Caki2 (cell line): ENCODE measurements at places on chromosomes 6 and 20.

GRCh38 chr6:53737746-53738145 is 57.1 kb upstream of the LRRC1 start:
- no peak for DNase-seq

GRCh38 chr20:1940581-1940980 is 45.4 kb downstream of the SIRPA start:
- no peak for DNase-seq

DNA sequence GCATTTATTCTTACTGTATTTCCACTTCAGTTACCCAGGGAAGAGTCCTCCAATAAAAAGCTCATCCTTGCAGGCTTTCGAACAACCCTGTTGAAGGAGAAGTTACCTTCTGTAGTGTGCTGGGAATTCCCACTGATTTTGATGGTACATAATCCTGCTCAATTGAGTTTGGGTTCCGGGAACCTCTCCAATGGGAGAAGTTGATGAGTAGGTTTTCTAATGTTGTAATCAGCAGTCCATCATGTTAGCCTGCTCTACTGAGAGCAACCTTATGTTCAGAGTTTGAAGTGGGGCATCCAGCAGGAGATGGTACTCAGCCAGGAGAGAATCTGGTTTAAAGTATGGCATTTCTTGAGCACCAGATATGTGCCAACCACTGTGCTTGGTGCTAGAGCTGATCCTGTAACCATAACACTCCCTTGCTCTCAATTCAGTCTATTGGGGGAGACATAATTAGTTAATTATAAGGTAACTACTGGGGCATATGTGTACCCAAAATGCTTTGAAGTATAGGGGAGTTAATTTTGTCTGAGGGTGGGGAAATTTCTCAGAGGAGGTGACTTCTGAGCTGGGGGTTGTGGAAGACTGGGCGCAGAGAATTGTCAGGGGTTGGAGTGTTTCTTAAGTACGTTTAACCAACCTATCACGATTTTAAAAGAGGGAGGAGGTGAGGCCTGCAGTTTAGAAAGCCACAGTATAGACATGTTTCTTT is 2.1 kb downstream of the TOP1 start:
- DNase-seq: no peak

GRCh38 chr20:41432746-41433145 is 66.1 kb upstream of the EMILIN3 start:
- DNase-seq: no peak

- DNase-seq: no peak
Observed at GRCh38 chr20:14715400-14715799, 378.0 kb upstream of the FLRT3 start.

- DNase-seq: peak; percentile 53
Observed at GRCh38 chr6:28683945-28684538, 158.4 kb downstream of the GPX5 start.

DNA sequence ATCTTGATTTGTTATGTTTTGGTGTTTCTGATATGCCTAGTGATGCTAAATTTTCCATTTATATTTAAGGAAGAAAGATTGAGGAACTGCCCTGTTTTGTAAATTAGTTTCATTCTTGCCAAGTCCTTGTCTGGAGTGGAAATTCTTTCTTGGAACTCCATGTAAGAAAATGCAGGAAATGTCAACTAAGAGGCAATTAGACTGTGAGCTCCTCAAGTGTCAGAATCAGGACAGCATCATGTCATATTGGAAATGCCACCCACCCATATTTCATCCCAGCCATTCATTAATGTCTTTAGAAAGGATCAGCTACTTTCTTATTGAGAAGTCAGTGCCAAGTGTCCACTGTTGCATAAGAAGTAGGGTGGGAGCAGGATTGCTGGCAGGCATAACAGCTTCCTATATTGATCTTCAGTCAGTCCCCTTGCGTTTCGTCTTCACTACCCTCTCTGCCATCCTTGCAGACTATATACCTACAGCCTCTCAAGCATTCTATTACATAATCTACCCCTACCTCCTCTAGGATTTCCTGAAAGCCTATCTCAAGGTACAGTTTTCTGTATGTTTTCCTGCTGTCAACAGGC is 42.4 kb downstream of the HAO1 start:
- no peak for DNase-seq

GRCh38 chr20:56788671-56789610 is 159.8 kb downstream of the TFAP2C start:
- DNase-seq: peak; percentile 47

GRCh38 chr20:35091816-35092523 is 637 bp downstream of the TRPC4AP start:
- no peak for DNase-seq

DNA sequence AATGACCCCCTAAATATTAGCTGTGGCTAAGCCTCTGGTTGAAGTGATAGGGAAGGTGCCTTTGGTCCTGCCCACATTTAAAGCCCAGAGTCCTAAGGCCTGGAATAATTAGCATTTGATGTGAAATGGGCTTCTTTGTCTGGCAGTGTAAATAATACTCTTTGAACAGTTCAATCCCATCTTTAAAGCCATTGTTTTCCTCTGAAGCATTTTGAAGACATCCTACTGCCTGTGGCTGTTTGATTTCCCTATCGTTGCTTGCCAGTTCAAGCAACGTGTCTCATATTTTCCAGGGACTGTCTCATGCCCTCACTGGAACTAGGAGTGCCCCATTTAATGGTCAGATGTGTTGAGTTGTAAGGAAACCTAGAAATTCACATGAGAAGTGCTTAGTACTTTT is 89.3 kb upstream of the BTN3A2 start:
- no peak for DNase-seq

GRCh38 chr20:63446216-63447024 is 26.0 kb downstream of the KCNQ2 start:
- no peak for DNase-seq

DNA sequence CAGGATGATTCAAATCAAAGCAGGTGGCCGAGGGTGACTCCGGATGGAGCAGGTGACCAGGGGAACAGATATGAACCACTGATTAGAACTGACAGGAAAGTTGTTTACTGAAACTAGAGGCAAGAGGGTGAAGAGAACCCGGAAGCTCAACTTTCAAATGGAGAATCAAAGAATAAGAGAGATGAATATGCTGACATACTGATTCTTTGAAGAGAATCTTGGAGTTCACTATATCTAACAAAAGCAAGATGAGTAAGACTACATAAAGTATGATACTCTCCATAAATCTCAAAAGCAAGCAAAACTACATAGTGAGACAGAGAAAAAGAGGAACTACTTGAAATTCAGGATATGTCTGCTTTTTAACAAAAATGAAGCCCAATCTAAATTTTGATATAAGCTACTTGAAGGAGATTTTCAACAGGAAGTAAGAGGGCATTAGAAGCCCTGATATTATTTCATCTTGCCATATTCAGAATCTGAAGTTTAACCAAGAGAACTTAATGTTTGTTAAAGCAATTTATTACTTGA is 4.0 kb upstream of the UBD start:
- DNase-seq: no peak

GRCh38 chr6:83199173-83199862 is 6.2 kb downstream of the RWDD2A start:
- DNase-seq: peak; percentile 8

DNA sequence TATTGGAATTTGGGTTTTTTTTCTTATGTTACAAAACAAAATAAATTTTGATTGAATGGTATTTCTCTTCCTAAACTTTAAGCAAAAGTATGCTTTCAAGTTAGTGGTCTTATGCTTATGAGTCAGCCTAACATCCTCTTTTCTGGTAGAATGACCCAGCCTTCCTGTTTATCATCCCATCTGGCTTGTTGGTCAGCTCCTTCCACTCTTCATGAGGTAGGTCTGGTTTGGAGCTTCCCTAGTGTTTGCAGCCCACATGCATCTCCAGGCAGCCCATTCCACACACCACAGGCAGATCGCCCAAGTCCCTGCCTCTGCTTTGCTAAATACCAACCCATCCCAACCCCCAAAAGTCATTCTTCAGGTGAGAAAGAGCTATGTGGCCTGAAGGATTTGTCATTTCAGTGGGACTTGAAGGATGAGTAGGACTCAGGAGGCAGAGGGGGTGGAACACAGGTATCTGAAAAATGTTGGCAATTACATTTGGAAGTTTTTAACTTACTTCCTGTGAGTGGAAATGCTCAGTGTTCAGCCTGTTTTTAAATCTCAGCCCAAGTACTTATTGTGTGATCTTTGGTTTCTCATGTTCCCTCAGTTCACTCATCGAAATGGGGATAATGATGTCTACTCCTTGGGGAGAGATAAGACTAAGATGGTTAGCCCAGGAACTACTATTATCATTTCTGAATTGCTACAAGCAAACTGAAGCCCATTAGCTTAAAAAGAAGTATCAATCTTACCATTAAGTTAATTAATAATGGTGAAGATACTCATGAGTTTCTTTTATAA is 294.0 kb downstream of the ADGB start:
- peak; percentile 20 for DNase-seq

- DNase-seq: no peak
Observed at GRCh38 chr6:108403236-108403635, 108.4 kb downstream of the AFG1L start.

DNA sequence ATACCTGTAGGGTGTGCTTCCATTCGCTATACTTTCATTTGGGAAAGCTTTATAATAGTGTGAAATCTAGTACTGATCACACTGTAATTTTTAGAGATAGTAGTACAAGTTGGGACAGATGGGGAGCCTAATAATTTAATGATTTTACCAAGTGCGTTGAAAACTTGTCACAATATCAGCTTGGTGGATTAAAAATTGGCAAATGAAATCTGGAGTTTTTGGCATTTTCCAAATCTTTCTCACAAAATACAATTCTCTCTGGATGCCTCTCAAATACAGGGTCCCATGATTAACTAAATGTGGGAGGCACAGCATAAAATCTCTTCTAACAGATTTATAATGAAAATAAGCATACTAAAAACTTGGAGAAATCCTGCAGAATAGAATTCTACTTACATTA is 96.4 kb downstream of the PLCB4 start:
- no peak for DNase-seq

DNA sequence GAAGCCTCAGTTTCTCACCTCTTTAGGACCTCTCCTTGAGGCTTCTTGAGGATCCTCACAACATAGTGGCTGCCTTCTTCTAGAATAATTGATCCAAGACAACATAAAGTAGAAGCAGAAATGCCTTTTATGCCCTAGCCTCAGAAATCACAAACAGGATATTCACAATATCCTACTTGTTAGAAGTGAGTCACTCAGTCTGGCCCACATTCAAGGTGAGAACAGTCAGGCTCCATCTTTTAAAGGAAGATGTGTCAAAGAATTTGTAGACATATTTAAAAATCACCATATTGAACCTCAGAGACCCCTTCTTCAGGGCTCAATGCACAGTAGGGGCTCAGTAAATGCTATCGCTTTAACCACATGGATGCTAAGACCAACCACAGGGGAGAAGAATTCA is 20.8 kb upstream of the FAM83D start:
- DNase-seq: no peak

DNA sequence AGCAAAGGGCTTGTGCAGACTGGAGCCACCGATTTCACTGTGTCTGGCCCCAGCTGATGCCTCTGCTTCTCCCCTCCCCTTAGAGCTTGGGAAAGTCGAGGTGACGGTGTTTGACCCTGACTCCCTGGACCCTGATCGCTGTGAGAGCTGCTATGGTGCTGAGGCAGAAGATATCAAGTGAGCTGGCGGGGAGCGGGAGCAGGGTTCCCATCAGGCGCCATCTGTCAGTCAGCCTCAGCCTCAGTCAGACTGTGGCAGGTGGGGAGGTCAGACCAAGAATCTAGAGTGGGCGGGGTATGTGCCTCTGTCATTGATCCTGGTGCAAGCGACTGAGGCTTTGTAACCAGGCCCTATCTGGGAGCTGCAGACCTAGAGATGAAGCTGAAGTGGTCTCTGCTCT is 5.5 kb downstream of the ERGIC3 start:
- DNase-seq: no peak

DNA sequence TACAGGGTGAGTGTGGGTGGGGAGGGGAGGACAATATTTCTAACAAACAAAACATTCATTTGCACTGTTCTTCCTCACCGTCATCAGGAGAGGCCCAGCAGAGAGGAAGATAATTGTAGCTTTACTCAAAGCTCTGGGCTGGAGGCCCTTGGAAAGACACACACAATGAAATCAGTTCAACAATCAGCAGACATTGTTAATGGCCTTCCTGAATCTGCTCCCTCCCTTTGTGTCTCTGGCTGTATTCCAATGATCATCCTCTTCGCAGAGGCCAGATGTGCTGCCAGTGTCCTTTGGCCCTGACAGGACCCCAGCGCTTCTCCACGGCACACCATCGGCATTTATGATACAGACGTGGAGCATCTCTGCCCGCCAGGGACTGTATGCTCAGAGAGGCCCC is 44.6 kb upstream of the LRFN2 start:
- no peak for DNase-seq

- DNase-seq: no peak
Observed at GRCh38 chr20:34300809-34301586, 2.2 kb downstream of the AHCY start.

DNA sequence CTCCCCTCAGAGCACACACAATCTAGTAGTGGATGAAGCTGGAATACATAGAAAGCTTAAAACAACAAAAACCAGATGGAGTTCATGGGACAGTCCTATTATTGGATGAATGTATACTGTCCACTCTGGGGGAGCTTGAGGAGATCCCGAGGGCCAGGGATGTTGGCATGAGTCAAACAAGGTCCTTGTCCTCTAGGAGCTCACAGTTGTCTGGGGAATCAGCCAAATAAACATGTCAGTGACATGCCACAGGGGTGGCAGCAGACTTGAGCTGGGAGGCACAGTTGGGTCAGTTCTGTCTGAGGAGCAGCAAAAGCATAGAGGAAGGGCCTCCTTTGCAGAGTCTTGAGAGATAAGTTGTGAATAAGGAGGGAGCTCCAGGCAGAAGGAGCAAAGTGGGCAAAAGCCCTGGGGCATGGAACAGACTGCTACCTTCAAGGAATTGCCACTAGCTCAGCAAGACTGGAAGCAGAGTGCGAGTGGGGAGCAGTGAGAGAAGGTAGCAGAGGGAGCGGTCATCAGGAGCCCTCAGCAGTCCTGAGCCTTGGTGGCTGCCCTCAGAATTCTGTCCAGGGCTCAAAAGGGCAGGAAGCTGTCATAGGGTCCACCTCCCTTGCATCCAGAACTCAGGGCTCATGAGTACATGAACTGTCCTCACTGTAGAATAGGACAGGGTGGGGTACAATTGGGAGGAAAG is 22.1 kb downstream of the L3MBTL1 start:
- DNase-seq: no peak

GRCh38 chr6:106844930-106845329 is 129.6 kb downstream of the CD24 start:
- no peak for DNase-seq

DNA sequence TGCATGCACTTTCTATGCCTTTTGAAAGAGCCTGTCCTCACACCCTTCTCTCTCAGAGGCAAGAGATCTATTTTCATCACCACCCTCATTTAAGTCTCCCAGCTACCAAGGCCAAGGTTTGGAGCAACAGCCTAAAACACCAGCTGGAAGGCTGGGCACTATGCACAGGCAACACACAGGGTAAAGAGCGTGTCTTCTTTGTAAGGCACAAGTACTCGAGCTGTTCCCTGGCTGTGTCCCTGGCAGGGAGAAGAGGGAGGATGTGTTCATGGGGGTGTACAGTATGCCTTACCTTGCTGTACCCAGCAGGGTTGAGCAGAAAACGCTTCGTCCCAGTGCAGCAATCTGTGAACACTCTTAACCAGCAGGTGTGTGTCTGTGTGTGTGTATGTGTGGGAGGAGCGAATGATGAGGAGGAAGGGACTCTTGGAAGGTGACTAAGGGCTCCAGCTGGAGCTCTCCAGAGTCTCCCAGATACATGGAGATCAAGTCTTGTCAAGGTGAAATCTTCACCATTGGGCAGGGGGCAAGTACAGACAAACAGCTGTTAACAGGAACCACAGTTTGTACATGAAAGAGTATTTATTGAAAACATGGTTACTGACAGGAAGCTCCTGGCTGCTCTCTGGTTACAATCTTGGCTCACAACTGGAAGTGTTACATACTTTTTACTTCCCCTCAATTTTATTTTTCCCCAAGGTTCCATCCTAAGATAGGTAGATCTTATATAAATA is 40.8 kb downstream of the ELMO2 start:
- no peak for DNase-seq
